ENCODE measurements at places on chromosomes 3 and 15.

- DNase-seq: no peak
These were observed 2.8 kb upstream of the SST start for GRCh38 chr3:187673012-187673411.

DNA sequence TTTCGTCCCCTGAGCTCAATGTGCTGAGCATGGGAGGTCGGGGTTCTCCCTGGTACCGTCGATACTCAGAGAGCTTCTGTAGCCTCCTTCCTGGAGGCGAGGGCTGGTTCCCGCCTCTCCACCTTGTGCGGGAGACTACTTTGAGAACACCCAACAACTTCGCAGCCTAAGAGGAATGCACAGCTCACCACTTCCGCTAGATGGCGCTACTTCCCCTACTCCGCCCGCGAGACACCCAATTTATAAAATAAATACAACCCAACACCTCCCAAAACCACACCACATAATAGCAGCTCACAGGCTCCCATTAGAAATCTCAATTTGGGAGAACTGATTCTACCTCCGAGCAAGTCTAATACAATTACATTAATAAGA lies 1.2 kb downstream of the RGMA start:
- peak; percentile 74 for DNase-seq

DNA sequence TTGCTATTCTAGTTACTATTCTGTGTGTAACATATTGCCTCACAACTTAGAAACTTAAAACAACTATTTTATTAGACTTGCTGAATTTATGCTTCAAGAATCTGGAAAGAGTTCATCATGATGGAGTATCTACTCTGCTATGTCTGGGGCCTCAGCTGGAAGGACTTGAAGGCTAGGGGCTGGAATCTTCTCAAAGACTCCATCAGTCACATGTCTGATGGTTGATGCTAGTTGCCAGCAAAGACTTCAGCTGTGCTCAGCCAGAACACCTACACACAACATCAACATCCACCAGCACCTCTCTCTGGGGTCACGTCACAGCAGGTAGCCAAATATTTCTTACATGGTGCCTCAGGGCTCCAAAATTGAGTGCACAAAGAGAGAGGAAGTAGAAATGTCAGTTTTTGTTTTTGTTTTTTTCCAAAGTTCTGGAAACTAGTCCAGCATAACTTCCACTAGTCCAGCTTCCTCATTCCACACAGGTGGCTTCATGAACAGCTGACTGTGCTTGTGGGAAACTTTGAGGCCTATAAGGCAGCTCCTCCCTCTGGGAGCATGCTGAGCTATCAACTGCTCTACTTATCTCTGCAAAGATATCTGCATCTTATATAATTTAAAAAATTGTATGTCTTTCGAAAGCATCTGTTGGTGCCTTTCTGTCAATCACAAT lies 325.4 kb upstream of the AGTR1 start:
- no peak for DNase-seq

GRCh38 chr3:128133273-128133883 lies 9.8 kb upstream of the RUVBL1 start:
- no peak for DNase-seq

- DNase-seq: no peak
These were observed 116.4 kb downstream of the OXSM start for GRCh38 chr3:25906132-25906906.

DNA sequence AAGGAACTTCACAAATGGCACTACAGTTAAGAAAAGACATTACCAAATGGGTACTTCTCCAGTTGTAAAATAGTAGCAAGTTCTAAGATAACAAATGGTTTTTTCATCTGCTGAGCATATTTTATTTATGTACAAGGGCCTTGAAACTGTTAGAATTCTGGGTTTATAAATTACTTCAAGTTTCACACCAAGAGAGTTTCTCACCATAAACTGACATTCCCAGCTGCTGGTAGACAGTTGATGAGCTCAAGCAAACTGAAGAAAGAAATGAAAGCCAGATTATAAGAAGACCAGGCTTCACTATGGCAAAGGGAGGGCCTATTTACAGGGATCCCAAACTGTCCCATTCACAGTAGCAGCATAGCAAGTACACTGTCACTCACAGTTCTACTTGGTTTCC lies 99.8 kb downstream of the DHX30 start:
- DNase-seq: no peak

- DNase-seq: no peak
These were observed 446.8 kb upstream of the DPH6 start for GRCh38 chr15:35992791-35993190.

DNA sequence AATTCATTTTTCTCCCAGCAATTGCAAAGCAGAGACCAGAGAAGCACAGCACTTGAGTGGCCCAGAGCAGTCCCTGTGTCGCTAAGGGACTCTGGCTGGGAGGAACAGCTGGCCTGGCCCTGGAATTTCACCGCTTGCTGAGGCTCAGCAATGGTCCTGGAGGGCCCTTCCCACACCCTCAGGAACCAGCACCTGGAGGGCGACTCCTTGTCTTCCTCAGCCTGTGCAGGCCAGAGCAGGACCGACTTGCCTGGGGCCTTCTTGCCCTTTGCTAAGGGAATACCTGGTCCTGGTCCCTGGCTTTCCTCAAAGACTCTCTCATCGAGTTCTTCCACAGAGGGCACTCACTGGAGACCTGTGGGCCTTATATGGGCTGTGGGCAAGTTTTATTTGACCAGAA lies 294.6 kb downstream of the RPLP1 start:
- no peak for DNase-seq

DNA sequence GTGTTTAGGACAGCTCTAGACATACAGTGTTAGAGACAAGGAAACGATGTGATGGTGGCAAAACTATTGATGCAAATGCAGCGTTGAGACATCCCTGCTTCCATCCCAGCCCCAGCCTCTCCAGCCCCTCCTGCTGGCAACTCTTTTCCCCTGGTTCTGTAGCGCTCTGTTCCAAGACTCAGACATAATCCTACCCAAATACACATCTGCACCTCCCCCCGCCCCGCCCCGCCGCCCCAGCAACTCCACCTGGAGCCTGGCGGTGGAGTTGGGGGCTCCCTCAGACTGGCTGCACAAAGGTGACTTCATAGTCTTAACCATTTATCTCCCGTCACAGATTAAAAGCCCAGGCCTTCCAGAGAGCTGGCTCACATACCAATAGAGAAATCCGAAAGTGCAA lies 7.2 kb upstream of the SEC22A start:
- DNase-seq: no peak

DNA sequence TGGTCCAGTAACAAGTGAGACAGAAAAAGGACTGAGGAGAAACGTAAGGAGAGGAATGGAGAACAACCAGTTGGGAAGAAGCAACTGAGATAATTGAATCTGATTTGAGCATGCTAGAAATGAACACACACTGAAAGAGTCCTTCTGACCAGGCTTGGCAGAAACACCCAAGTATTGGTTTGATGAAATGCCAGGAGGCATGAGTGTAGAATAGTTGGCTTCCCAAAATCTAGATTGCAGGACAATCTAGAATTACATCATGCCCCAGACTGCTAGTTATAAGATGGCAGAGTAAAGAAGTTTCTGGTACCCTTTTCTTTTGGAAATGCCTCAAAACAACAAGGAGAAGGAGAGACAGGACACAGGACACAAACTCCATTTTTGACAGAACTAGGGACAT lies 189.7 kb upstream of the STT3B start:
- no peak for DNase-seq

DNA sequence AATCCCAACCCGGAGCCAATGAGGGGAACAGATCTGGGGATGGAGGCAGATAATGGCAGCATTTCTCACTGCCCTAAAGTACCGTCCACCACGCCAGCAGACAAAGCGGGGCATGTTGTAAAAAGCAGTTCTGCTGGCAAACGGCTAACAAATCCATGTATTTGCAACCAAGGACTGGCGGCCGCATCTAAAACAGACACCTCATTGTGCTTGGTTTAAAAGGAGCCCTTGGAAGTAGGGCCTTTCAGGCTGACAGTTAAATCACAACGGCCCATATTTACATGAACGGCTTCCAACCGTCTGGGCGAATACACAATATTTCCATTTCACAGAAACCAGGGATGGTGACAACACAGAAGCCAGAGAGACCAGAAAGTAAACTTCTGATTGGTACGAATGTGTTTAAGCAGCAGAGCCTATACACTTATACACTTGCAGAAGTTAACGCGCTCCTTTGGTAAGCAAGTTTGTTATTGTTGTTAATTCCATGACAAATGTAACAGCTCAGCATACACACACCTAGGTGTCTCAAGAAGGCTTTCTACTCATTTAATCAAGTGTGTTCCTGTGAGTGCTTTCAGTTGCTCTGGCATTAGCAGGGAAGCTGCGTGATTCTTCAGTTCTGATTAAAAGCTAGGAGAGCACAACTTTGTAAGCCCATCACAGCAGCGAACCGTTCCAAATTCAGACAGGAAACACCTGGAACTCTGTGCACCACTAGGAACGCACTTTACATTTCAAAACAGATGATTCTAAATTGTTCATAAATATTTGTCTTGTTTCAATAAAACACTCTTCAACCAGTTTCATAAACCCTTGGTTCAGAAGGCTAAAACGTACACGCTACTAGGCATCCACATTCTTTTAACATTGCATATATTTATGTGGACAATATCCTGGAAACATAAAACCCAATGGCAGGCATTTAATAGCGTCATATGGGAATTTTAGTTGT lies 112.9 kb downstream of the PDZRN3 start:
- DNase-seq: no peak

DNA sequence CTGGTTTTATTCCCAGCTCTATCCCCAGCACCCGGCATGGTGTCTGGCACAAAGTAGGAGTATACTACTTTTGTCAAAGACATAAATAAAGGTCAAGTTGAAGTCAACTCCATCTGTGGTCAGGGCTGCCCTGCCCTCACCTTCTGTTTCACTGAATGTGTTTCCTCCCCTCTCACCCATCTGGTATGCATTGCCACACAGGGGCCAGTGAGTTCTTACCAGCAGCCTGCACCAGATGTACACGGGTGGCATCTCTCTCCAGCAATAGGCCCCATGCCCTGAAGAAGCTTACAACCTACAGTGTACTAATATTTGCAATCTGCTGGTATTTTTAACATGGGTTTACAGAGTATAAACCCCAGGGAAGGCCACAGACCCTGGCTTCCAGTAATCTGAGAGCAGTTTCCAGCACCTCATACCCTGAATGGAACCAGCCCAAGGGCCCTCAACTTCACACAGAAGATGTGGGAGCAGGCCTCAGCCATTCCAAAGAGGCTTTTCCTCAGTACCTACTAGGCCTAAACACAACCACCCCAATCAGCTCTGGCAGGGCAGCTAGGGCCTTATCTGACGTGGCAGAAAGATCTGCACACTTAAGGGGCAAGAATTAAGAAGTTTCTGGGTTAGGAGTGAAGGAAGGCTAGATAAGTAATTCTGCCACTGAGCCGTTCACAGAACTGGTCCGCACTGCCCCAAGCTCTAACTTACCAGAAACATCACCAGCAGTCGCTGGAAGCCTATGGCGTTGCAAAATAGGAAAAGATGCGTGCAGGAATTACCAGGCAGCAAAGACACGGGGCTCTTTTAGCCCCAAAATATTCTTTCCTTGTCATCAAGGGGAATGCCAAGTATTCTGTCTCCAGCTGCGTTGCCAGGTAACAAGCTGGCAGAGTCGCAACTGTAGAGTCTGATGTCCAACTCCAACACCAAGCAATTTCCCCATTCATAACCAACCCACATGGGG lies 2.1 kb downstream of the IDH2 start:
- peak; percentile 32 for DNase-seq

GRCh38 chr3:195023989-195024388 lies 247.0 kb downstream of the XXYLT1 start:
- DNase-seq: no peak

- peak; percentile 33 for DNase-seq
These were observed 66.5 kb upstream of the ARRDC4 start for GRCh38 chr15:97893967-97894366.

DNA sequence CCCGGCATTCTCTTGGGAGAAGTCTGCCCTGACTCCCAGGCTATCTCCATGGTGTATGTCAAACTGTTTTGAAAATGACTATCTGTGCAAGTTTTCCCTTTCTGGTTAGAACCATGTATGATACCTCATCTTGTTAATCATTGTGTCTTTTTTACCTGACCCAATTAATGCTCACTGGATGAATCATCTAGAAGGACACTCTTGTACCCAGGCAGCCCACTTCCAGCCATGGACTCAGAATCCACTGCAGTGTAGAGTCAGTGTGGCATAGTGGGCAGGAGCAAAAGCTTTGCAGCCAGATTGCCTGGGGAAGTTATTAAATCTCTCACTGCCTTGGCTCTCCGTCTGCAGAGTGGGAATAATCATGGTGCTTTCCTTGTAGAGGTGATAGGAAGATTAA lies 1.2 kb downstream of the FAM3D start:
- DNase-seq: no peak

- no peak for DNase-seq
These were observed 181.8 kb upstream of the TBL1XR1 start for GRCh38 chr3:177379045-177379444.

DNA sequence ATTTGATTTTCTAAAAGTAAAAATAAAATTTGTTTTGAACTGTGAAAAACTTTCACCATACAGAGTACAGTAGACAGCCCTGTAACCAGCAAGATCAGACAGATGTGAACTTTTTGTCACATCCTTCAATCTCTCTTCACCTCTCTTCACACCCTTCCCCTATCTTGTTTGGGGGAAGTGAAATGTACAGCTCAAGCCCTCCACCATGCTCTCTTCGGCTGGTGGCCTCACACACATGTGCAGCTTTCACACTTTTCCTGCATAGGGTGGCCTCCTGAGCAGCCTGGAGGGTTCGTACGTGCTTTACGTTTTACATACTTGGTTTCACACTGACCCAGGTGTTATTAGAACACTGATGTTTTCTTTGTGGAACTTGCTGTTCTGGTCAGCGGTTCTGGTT lies 86.4 kb downstream of the DNAJB8 start:
- no peak for DNase-seq

DNA sequence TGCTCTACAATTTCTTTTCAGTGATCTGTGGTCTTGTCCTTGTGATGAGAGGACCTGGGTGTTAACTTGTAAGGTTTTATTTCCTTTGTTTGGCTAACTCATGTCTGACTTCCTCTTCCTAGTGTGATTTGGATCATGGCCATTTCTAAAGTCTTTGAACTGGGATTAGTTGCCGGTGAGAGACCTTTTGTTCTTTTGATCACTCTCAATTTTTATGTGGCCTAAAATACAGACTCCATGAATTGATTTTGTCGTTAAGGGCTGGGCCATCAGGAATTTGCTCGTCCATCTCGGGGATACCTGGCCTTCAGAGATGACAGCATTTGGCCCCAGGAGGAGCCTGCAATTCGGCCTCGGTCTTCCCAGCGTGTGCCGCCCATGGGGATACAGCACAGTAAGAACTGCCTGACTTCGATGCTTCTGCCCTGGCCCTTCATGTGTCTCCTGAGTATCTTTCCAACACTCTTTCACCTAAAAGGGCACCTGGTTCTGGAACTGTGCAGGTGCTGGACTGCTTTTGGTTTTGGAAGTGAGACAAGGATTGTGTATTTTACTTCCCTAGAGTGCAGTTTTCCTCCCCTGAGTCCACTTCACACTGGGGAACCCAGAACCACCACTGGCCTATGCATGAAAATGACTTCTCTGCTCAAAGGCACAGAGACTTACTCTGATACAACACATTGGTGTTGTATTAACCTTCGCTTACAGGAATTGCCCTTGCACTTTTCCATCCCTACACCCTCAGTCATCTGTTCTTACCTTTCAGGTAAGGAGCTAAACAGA lies 13.1 kb upstream of the LRRC2 start:
- no peak for DNase-seq

All from RWPE1 (cell line).